ENCODE measurements at places on chromosomes 4 and X.

- DNase-seq: no peak
Observed at GRCh38 chr4:30208731-30209435, 511.3 kb upstream of the PCDH7 start.

DNA sequence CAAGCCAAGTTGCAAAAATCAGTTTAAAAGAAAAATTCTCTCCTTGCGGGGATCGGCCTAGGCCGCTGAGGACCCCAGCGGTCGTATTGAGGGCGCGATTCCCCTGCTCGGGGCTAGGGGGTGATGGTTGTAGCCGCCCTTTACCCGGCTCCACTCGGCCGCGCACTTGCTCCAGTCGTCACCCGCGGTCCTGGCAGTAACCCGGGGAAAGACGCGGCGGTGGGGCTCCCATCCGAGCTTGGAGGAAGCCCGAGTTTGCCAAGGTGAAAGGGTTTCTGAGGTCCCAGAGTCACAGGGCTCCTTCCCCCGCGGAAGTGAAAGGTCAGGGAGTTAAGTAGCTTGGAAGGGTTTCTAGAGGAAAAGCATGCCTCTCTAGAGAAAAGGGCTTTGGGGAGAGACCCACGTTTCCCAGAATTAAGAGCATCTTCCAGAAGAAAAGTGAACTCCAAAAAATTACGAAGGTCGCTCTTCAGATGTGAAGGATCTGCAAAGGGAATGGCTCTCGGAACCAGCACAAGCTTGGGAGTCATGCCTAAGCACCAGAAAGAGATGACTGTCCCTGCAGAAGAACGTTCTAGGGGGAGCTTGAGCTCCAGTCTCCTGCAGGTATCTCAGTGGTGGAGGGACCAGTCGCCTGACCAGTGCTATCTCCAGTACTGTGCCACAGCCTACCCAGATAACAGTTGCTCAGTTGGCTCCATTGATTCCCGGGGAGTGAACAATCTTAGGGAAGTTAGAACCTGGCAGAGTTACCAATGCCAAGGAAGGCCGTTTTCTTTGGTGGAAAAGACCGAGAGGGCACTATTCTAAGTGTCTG lies 875 bp downstream of the LAP3 start:
- peak; percentile 16 for DNase-seq

DNA sequence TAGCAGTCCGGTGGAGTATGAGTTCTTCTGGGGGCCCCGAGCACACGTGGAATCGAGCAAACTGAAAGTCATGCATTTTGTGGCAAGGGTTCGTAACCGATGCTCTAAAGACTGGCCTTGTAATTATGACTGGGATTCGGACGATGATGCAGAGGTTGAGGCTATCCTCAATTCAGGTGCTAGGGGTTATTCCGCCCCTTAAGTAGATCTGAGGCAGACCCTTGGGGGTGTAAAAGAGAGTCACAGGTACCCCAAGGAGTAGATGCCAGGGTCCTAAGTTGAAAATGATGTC lies 852 bp downstream of the MAGEH1 start:
- no peak for DNase-seq

- no peak for DNase-seq
Observed at GRCh38 chrX:110215411-110215810, 102.5 kb downstream of the AMMECR1 start.

GRCh38 chr4:110667670-110668069 lies 44.8 kb upstream of the PITX2 start:
- DNase-seq: no peak

DNA sequence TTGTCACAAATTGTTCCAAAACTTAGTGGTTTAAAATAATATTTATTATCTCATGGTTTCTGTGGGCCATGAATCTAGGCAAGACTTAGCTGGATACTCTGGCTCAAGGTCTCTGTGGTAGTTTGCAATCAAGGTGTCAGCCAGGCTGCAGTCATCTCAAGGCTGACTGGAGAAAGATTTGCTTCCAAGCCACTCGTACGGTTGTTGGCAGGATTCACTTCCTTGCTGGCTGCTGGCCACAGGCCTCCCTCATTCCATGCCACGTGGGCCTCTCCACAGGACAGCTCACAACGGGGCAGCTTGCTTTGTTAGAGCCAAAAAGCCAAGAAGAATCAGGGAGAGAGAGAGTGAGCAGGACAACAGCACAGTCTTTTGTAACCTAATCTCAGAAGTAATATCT lies 101.4 kb downstream of the WWC2 start:
- DNase-seq: no peak

DNA sequence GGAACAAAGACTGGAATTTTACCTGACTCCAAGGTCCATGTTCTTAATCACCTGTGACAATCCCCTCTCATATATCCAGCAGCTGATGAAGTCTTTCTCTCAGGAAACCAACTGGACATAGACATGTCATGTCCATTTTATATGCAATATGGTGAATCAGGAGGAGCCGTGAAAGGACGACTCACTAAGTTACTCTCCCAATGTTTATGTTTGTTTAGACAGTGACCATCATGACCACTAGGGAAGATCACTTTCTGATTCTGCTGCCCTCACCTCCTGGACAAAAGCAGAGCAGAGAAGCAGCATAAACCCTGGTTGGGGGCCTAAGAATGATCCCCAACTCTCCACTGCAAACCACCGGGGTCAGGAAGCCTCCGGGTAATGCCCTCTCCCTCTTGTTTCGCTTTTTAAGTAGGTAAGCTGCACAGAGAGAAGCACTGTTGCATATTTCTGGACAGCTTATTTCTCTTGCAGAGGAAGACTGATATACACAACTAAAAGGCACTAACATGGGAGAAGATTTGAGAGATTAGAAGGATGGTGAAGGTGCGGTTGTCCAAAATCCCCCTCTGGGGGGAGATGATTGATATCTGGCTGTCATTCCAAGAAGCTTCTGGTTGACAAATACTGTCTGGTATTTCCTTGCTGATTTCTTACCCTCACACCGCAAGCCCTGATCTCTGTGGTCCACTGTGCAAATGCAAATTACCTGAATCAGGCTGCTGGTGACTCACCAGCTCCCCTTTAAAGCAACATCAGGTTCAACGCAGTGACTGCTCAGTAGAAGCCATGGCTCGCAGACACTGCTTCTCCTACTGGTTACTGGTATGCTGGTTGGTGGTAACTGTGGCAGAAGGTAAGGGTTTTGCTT lies at the start of gene ODAPH:
Gene ODAPH, plus strand, starts transcription at position 773 of the 871 bp plus-strand sequence. Its CDS starts 17 bp downstream, at position 790.
- no peak for DNase-seq

- no peak for DNase-seq
Observed at GRCh38 chr4:108078024-108078733, 88.5 kb downstream of the HADH start.

- no peak for DNase-seq
Observed at GRCh38 chr4:158644760-158645159, 26.9 kb downstream of the C4orf46 start.

- DNase-seq: no peak
Observed at GRCh38 chrX:3548765-3549391, 164.6 kb downstream of the PRKX start.

DNA sequence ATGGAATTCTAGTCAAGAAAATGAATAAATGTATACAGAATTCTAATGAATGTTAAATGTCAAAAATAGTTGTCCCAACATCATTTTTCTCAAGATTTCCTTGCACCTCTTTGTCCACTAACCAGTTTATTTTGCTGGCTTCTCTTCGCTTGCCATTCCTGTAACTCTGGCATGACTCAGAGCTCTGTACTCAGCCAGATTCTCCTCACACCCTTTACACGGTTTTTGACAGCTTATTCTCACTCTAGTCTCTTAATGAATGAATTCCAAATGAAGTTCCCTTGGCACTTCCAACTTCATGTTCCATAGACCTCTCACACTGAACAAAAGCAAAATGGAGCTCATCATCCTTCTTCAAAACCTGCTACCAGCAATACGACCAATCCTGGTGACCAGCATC lies 419.3 kb upstream of the SLIT2 start:
- DNase-seq: no peak

GRCh38 chr4:77432717-77433417 lies 172.8 kb upstream of the CXCL13 start:
- no peak for DNase-seq

- DNase-seq: no peak
Observed at GRCh38 chr4:138555584-138555983, 313.4 kb upstream of the SLC7A11 start.

- no peak for DNase-seq
Observed at GRCh38 chr4:4625488-4625887, 83.6 kb upstream of the STX18 start.

DNA sequence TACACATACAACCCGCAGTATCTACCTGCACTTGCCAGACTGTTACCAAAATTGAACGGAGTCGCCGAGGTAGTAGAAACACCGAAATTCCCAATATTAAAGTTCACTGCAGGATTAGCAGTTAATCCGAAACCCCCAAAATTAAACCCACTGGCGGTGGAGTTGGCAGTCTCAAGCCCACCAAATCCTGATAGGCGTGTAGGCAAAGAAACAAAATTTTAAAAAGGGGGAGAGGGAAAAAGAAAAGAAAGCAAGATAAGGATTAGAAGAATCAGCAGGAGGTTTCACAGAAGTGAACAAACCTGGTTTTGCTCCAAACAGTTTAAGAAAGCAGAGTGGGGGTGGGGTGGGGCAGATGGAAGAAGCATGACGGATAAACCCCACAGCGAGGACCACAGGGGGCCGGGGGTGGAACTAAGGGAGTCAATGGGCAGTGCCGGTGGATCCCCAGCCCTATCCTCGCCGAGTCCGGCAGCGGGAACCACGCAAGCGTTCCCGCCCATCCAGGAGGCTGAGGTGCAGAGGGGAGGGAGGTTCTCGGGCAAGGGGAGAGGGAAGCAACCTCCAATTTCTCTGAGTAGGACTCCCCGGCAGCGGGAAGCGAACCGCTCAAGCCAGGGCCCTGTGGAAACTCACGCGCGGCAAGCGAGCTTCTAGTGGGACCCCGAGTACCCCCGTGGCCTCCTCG lies 599 bp downstream of the NUP54 start:
- no peak for DNase-seq

DNA sequence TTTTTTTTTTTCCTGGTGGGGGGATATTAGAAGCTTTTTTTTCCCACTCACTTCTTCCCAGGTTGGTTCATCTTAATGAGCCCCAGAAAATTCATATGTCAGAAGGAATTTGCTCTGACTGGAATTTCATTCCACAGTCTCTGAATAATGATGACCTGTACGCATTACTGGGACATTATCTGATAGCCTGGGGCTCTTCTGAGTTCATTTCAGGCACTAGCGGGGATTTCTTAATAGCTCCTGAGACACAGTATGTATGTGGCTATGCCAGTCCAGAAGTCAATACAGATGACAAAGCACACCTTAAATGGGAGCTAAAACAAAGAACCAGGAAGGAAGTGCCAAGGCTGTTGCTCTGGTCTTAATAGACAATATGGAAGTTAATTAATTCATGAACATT lies 295.2 kb upstream of the IGFBP7 start:
- no peak for DNase-seq

DNA sequence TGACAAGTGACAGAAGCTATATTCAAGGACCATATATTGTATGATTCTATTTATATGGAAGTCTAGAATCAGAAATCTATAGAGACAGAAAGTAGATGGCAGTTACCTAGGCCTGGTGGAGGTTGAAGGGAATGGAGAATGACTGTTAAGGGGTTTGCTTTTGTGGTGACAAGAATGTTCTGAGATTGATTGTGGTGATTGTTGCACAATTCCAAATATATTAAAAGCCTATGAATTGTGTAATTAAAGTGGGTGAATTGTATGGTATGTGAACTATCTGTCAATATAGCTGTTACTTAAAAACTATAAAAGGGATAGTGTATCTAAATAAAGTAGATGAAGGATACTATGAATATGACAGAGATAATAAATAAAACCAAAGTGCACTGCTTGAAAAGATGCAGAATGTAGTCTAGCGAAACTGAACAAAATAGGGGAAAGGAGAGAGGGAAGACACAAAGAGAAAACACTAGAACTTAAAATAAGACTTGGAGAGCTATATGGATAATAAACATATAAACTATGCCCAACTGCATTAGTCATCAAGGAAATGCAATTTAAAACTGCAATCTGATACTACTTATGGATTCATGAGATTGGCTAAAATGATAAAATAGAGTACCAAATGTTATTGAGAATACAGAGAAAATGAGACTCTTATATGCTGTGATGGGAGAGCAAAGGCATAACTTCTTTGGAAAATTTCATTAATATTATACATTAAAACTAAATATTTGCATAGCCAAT lies 82.1 kb upstream of the BANK1 start:
- no peak for DNase-seq

GRCh38 chrX:68186552-68187262 lies 246.6 kb downstream of the OPHN1 start:
- no peak for DNase-seq

DNA sequence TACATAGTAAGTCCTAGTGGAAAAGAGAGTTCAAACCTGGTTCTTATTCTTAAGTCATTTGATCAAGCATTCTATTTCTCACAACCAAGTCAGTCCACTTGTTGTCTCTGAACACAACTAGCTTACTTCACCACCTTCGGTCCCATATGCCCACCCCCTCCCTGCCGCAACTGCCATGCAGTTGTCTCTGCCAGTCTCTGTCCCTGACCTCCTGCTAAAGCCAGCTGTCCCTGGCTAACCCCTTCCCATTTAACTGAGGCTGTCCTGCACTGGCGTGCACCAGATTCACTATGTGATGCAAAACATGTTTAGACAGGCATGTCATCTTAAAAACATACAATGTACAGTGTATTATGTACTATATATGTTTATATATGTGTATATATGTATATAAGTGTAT lies 12.7 kb downstream of the FRAS1 start:
- DNase-seq: no peak

GRCh38 chr4:140641789-140642439 lies 73.2 kb upstream of the UCP1 start:
- no peak for DNase-seq

GRCh38 chr4:148814030-148814429 lies 371.8 kb upstream of the NR3C2 start:
- no peak for DNase-seq

DNA sequence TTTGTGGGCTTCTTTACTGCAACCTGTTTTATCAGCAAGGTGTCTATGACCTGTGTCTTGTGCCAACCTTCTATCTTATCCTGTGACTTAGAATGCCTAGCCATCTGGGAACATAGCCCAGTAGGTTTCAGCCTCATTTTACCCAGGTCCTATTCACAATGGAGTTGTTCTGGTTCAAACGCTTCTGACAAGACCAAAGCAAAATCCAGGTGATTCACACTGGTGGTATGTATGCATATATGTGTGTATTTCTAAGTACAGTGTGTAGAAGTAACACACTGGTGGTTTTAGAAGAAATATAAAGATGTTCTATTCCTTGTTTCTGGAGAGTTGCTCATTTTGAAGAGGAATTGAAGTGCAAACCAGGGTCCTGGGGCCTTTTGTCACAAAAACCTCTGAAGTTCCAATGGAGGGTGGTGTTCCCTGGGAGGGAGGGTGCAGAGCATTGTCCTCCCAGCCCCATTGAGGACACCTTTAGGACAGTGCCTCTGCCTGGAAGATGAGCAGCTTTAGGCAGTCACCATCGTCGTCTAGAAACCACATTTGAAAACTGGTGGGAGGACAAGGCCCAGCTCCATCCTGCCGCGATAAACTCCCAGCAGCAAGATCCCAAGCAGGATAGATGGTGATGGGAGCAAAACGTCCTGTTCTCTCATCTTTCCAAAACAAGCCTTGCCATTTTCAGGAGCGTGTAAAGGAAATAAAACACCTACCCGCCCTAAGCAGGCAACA lies 191.4 kb downstream of the TSPAN5 start:
- no peak for DNase-seq

- DNase-seq: peak; percentile 55
Observed at GRCh38 chrX:153875391-153876111, 10.4 kb downstream of the L1CAM start.

GRCh38 chr4:145098675-145099037 lies 545 bp downstream of the ABCE1 start:
- no peak for DNase-seq
